Activated CD4-positive, alpha-beta memory T cell treated with anti-CD3 and anti-CD28 coated beads, Interleukin-2, amount 10 ng/mL, durations not matched to agents 7 days and 5 days (primary cell): ENCODE measurements at places on chromosomes 4 and X.

GRCh38 chrX:113297437-113297836, 456.8 kb upstream of the AMOT start:
- no peak overlapping the region for H3K27ac ChIP-seq
- H3K4me1 ChIP-seq: no peaks in the 10 kb centered on the region
- no peak overlapping the region for H3K4me3 ChIP-seq
- no peak for DNase-seq
- H3K36me3 ChIP-seq: no peaks in the 10 kb centered on the region

- H3K27ac ChIP-seq: no peak overlapping the region
- H3K36me3 ChIP-seq: no peaks in the 10 kb centered on the region
- DNase-seq: no peak
- no peak overlapping the region for H3K4me3 ChIP-seq
Measured at GRCh38 chrX:68090266-68090665, 343.0 kb downstream of the OPHN1 start.

- H3K4me1 ChIP-seq: peaks cover 10% of the 10 kb centered on the region
- DNase-seq: no peak
- H3K27me3 ChIP-seq: peaks cover 36% of the 10 kb centered on the region
Measured at GRCh38 chr4:74362347-74362746, 2.6 kb upstream of the EREG start.

GRCh38 chr4:80876810-80877209, 153.7 kb upstream of the BMP3 start:
- peaks cover 5% of the 10 kb centered on the region for H3K4me1 ChIP-seq
- no peak for DNase-seq
- no peak overlapping the region for H3K27ac ChIP-seq

- peaks cover 16% of the 10 kb centered on the region for H3K4me1 ChIP-seq
- DNase-seq: peak; percentile 36
Measured at GRCh38 chrX:46912603-46913491, 626 bp downstream of the JADE3 start.

- no peak for DNase-seq
- H3K27me3 ChIP-seq: peaks cover 17% of the 10 kb centered on the region
- H3K36me3 ChIP-seq: no peaks in the 10 kb centered on the region
Measured at GRCh38 chr4:7410446-7410845, 24.3 kb downstream of the PSAPL1 start.

GRCh38 chr4:129455482-129455881, 359.5 kb downstream of the C4orf33 start:
- no peaks in the 10 kb centered on the region for H3K4me1 ChIP-seq
- no peak for DNase-seq
- H3K27me3 ChIP-seq: no peaks in the 10 kb centered on the region
- H3K36me3 ChIP-seq: no peaks in the 10 kb centered on the region
- H3K27ac ChIP-seq: no peak overlapping the region

GRCh38 chr4:84901173-84901572, 65.3 kb downstream of the WDFY3 start:
- H3K36me3 ChIP-seq: no peaks in the 10 kb centered on the region
- H3K27ac ChIP-seq: no peak overlapping the region
- no peak overlapping the region for H3K4me3 ChIP-seq
- DNase-seq: no peak
- H3K4me1 ChIP-seq: no peaks in the 10 kb centered on the region
- no peaks in the 10 kb centered on the region for H3K27me3 ChIP-seq
